ENCODE measurements at places on chromosomes 6 and 20.

DNA sequence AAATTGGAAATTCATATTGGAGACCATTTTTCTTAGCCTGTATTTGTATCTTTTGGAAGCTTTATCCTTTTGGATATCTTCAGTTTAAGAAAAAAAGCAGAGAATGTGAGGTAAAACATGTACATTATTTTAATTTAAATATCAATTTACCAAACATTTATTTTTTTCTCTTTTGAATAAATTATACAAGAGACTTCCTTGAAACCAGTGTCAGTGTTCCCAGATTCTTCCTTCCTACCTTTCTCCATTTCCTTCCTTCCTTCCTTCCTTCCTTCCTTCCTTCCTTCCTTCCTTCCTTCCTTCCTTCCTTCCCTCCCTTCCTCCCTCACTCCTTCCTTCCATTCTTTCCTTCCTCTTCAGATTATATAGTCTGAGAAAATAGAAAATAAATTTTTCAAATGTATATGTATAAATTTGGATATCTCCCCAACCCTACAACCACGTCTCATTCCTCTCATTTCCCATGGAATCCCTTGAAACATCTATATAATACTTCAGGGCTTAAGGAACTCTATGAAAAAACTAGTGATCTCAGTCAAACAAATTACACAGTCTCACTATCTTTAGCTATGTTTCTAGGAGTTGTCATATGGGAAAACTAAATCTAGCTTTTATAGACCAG, 528.4 kb downstream of the GRIK2 start:
- DNase-seq: no peak

- DNase-seq: no peak
Measured at GRCh38 chr6:51608932-51609331, 478.5 kb downstream of the PKHD1 start.

GRCh38 chr6:28633445-28634215, 107.9 kb downstream of the GPX5 start:
- no peak for DNase-seq

- no peak for DNase-seq
Measured at GRCh38 chr20:57316795-57317201, 12.8 kb upstream of the SPO11 start.

GRCh38 chr6:45727819-45728449, 287.7 kb downstream of the CLIC5 start:
- DNase-seq: no peak

GRCh38 chr6:157235600-157236039, 87.7 kb downstream of the TMEM242 start:
- DNase-seq: peak; percentile 35

DNA sequence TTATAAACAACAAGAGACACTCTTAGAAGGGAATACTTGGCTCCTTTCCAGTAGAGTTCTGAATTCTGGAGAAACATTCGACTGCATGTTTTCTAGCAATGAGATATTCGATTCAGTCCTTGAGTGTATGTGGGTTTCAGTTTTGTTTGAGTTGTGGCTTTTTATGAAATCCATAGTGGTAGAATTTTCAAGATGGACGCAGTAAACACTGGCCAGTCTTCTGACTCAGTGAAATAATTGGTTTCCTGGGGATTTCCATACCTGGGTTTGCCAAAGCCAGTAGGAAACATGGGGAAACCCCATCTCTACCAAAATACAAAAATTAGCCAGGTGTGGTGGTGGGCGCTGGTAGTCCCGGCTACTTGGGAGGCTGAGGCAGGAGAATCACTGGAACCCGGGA, 273.5 kb upstream of the PLCB4 start:
- no peak for DNase-seq

GRCh38 chr20:57544838-57545564, 15.9 kb upstream of the PCK1 start:
- DNase-seq: no peak

- DNase-seq: no peak
Measured at GRCh38 chr6:115667478-115668026, 393.1 kb downstream of the FRK start.

DNA sequence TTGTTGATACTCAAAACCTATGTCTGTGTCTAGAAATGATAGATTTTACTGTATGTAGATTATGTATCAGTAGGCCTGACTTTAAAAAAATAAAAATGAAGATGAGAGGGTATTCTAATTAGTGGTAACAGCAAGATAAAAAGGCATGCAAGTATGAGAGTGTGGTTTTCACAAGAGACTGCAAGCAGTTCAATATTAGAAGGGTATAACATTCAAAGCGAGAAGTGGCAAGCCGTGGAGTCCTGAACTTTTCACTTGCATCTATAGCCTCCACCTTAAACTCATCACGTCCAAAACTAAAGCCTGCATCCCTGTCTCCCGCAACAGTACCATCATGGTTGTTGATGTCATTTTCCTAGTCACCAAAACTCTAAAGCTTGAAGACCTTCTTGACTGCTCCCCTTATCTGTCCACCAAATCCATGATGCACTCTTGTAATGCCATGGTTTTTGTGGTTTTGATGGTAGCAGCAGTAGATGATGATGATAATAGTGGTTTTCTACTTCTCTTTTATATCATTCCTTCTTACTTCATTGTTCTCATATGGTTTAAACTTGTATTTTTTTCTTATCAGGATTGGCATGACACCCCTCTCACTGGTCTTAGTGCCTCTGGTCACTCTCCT, 9.2 kb upstream of the CGA start:
- no peak for DNase-seq

- DNase-seq: peak; percentile 78
Measured at GRCh38 chr6:16761471-16762267, 409 bp upstream of the ATXN1 start.

GRCh38 chr6:56572788-56573471, 69.8 kb downstream of the DST start:
- no peak for DNase-seq
